ENCODE measurements at places on chromosomes 12 and 14.

DNA sequence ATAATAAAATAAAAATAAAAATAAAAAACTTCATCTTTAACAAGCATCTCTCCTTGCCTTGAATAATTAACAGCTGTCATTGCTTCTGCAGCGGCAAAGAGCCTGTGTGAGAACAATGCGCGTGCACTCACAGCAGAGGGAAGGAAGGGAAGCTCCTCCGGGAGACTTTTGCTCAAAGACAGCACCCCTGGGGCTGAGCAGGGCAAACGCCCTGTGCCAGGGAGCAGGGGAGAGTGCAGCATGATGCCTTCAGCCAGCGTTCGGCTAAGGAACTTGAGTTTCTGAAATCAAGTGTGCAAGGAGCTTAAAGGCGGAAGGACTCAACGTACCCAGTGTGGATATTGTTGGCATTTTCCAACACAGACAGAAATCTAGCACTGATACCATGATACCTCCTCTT is 120.5 kb downstream of the RIMBP2 start:
- DNase-seq = no peak

DNA sequence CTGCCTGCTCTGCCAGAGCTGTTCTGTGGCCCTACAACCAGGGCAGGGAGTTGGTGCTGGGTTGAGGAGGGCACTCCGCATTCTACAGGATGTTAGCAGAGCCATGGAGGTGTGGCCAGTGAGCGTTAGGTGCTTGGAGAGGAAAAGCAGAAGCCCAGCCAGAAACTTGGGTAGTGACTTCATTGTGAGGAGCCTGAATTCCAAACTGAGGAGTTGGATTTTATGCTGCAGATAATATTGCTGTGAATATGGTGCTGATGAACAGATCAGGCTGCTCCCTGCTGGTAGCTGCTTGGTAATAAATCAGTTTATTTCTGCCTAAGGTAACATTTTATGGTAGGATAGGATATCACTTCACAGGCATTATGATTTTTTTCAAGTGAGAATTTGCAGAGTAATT is 7.1 kb upstream of the CCDC175 start:
- DNase-seq = no peak

DNA sequence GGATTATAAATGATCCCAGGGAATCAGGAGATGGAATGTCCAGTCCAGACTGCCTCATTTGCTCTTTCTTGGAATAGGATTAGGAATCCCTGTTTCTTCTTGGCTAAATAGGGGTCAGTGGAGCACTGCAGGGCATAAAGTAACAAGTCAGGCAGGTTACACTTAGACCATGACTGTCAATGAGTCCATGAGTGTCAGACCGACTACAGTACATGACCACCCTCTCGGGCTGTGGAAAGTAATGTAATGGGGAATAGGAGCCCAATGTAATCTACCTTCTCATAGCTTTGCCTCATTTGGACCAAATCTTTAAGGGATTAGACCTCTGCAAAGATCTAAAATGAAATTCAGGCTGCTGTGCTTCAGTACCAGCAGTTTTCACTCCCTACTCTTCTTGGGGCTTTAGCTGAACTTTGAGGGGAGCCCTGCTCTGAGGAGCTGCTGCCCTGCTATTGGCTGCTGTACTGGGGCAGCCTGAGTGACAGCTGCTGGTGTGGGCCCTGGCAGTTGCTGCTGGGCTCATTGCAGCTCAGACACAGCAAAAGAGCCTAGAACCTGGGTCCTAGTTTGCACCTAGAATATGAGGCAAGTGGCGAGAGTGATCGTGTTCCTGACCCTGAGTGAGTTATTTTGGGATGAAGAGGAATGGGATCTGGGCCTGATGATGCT is 62.2 kb upstream of the OR4E1 start:
- no peak for DNase-seq

GRCh38 chr12:25553098-25553497 is at the start of gene LMNTD1:
TSS of gene LMNTD1 (minus strand) at chr12:25553283. CDS start at chr12:25552959, 324 bp downstream.
- DNase-seq = no peak

DNA sequence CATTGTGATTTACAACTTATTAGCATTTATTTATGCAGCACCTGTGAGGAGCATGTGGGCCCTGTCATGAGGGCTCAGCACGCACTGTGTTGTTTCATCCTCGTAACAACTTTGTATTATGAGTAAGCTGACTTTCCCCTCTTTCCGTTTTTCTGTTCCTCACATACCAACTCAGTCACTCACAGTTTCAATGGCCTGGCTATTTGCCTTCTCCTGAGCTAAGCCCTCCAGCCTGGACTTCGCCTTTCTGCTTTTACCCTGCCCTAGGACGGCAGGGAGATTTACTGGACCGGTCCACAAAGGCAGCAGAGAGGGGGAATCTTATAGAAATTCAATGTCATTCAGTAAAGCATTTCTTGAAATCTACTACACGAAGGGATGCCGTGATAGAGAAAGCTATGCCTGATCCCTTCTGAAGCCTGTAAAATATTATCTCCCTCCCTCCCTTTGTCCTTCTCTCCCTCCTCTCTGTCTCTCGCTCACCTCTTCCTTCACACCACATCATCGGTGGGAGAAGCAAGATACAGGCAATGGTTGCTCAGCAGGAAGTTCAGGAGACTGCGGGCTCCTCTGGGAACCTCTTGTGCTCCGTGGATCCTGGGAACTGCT is 219.2 kb upstream of the TBX3 start:
- DNase-seq = no peak

DNA sequence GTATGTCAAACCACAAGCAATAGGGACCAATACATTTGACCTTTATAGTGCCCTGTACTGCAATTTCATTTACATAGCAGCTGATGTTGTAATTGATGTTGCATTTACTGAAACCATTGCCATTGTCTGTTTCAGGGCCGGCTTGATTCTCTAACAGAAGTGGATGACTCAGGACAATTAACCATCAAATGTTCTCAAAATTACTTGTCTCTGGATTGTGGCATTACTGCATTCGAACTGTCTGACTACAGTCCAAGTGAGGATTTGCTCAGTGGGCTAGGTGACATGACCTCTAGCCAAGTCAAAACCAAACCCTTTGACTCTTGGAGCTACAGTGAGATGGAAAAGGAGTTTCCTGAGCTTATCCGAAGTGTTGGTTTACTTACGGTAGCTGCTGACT is 216.0 kb downstream of the AKAP6 start:
- no peak for DNase-seq

DNA sequence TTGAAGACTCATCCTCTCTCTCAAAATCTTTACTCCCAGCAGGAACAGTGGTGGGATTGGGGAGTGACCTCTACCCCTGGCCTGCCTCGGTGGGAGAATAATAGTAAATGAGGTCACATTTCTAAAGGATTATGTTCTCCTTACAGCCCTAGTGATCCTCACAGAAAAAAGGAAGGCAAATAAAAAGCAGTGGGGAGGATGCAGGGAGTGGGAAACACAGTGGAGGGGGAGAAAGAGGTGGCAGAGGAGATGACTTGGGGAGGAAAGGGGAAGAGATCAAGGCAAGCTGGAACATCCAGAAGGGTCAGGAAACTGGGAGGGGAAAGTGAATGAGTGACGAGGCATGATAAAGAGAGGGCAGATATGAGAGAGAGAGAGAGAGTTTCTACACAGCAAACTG is 8.3 kb upstream of the SYNDIG1L start:
- DNase-seq = no peak

GRCh38 chr12:43370263-43370662 is 181.7 kb downstream of the ADAMTS20 start:
- no peak for DNase-seq

DNA sequence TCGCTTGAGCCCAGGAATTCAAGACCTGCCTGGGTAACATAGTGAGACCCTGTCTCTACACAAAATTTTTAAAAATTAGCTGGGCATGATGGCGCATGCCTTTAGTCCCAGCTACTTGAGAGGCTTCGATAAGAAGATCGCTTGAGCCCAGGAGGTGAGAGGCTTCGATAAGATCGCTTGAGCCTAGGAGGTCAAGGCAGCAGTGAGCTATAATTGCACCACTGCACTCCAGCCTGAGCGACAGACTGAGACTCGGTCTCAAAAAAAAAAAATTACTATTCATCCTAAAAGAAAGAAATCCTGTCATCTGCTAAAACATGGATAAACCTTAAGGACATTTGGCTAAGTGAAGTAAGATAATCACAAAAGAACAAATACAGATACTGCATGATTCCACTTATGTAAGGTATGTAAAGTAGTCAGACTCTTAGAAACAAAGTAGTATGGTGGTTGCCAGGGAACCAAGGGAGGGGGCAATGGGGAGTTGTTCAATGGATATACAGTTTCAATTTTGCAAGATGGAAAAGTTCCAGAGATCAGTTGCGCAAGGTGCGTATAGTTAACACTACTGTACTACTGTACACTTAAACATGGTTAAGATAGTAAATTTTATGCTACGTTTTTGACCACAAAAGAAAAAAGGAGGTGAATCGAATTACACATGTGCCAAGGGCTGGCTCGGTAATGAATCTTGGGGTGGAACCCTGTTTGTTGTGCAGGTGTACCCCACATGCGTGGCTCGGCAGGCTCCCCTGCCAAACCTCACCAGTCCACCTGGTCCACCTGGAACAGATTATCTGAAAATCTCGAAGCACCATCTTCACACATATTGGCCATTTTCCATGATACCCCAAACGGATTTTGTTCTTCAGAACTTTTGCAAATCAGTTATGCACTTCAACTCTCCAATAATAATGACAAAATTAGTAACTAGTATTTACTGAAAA is 18.3 kb upstream of the ATP2A2 start:
- DNase-seq = no peak

- DNase-seq = no peak
Measured at GRCh38 chr12:112555621-112556233, 137.0 kb downstream of the PTPN11 start.

DNA sequence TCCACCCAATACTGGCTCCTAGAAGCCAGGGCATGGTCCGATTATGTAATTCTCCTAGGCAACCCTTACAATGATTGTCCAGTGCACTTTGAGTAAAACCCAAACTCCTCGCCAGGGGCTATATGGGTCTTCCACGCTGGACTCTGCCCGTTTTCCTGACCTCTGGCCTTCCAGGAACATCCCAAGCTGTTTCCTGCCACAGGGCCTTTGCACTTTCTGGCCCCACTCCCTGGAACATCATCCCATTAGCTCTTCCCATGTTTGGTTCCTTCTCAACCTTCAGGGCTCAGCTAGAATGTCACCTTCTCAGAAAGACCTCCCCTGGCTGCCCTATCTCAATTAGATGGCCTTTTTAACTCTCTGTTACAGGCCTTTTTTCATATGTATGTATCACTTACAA is 85.4 kb downstream of the IRF2BPL start:
- DNase-seq = no peak

GRCh38 chr12:114302117-114302516 is 103.8 kb downstream of the TBX5 start:
- no peak for DNase-seq

- DNase-seq = no peak
Measured at GRCh38 chr14:61140271-61140670, 140.9 kb downstream of the TMEM30B start.

DNA sequence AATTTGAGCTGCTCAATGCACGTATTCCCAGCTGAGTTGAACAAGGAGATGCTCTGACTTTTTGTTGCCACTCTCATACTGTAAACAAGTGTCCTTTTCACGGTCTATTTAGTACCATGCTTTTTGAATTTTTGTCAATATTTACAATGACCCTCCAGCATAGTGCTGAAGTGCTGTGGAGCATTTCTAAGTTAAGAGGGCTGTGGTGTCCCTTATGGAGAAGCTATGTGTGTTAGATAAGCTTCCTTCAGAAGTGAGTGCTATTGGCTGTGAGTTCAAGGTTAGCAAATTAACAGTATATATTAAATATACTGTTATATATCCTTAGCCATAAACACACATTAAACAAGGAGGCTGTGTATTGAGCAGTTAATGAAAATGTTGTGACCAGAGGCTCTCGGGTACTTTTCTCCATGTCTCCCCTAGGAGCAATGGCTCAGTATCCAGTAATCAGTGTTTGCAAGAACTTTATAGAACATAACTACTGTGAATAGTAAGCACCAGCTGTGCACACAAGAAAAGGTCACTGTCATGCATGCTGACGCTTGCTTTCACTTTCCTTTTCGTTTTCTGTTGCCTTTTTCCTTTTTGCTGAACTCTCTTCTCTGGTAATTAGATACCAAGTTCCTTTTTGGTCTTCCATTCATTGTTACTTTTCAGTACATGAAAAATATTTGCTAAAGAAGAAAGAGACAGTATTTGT is 187.2 kb upstream of the NEDD1 start:
- DNase-seq = no peak

DNA sequence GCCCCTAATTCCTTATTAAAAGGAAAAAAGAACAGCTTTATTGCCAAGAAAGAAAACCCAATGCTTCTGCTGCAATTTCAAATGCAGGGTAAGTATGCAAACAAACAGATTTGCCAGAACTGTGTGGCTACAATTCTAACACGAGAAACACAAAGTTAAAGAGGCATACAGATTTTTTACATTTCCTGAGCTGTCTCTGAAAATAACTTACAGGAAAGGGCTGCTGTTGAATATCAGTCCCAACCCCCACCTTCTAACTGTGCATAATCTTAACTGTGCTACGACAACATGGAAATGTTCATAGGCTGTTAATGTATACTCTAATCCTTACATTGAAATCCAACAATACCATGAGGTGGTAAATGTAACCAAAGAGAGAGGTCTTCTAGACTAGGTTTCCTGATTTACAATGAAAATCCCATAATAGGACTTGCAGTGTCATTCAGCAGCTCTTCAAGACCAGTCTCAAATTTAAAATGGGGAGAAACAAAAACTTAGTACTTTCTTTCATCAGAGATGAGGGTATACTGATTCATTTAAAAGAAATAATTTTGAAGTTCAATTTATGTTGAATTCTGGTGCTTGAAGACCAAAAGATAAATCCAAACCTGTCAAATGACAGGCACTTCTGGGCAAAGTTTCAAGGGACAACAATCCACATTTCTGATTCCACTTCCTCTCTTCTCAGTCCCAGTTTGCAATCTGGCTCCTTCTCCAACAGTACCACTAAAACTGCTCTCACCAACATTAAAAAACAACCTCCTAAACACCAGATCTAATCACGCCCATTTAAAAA is 14.4 kb downstream of the FGD6 start:
- no peak for DNase-seq

- DNase-seq = no peak
Measured at GRCh38 chr12:18394742-18395141, 133.4 kb downstream of the PIK3C2G start.

DNA sequence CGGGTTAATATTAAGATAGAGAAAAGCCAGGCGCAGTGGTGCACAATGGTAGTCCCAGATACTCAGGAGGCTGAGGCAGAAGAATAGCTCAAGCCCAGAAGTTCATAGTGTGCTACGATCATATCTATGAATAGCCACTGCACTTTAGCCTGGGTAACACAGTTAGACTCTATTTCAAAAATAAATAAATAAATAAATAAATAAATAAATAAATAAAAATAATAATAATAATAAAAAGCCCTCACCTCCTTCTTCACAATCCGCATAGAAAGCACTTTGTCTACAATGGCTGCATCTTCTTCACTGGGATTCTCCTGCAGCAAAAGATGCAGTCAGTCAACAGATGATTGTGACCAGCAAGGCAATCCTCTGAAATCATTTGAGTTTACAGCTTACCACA is 31.5 kb upstream of the SUPT16H start:
- DNase-seq = no peak
